ENCODE measurements at places on chromosomes 5 and 9. TPM values are rescaled to one million over a fixed set of nuclear protein-coding genes. Genes with fewer than 3 reads are reported as not detected.

Gene FBP2
- not detected for total RNA-seq

Gene GABRA1
- not detected for total RNA-seq

Gene SREK1
- 75.3 TPM for total RNA-seq

Gene PCDHB7
- total RNA-seq = 0.57 TPM

Gene CCDC69
- total RNA-seq = 3.3 TPM

Gene POLR3G
- 14.0 TPM for total RNA-seq

Gene SCGB3A2
- total RNA-seq = not detected

Gene SLC34A1
- not detected for total RNA-seq

Gene PTGDS
- total RNA-seq = not detected

Gene SLC45A2
- 0.10 TPM for total RNA-seq

Gene SPEF2
- total RNA-seq = 0.98 TPM

Gene PAEP
- total RNA-seq = not detected

Gene SPATA31D4
- total RNA-seq = not detected

Gene PHF2
- 14.9 TPM for total RNA-seq

Gene NOXA1
- total RNA-seq = 2.0 TPM

Gene PROB1
- total RNA-seq = 7.2 TPM

Gene WWC1
- total RNA-seq = not detected

Gene F12
- 0.57 TPM for total RNA-seq

Gene MCIDAS
- not detected for total RNA-seq

Gene LCN9
- not detected for total RNA-seq

Gene GRIN3A
- not detected for total RNA-seq

Gene SEMA4D
- total RNA-seq = 6.9 TPM

Gene SV2C
- not detected for total RNA-seq

Gene MYORG
- total RNA-seq = 3.6 TPM

Gene GLRA1
- total RNA-seq = not detected

Gene PCDHA2
- not detected for total RNA-seq

Gene TLE1
- total RNA-seq = 85.6 TPM

Gene DNAJB5
- total RNA-seq = 6.0 TPM

Gene SLC36A3
- not detected for total RNA-seq

Gene RNF180
- 13.1 TPM for total RNA-seq

Gene CTSV
- total RNA-seq = 0.67 TPM

Gene GAPT
- not detected for total RNA-seq

Gene CEL
- under 0.01 TPM for total RNA-seq

Gene PDZD2
- 3.9 TPM for total RNA-seq

Gene CYSRT1
- 0.65 TPM for total RNA-seq

Gene CATSPER3
- under 0.01 TPM for total RNA-seq

Gene SLC38A9
- total RNA-seq = 34.3 TPM

Gene C9
- total RNA-seq = not detected

Gene PTPN3
- total RNA-seq = 0.19 TPM

Gene PCDHA1
- total RNA-seq = not detected

Gene SLC35D2
- total RNA-seq = 22.4 TPM

Gene ISL1
- not detected for total RNA-seq

Gene IRGM
- total RNA-seq = not detected

Gene PHPT1
- 106 TPM for total RNA-seq

Gene ASTN2
- 2.0 TPM for total RNA-seq

Gene ENC1
- 119 TPM for total RNA-seq

Gene MEF2C
- 88.1 TPM for total RNA-seq

Gene OBP2B
- total RNA-seq = not detected

Gene IFNA14
- not detected for total RNA-seq

Gene IL33
- total RNA-seq = 12.7 TPM

Gene PLEKHG4B
- total RNA-seq = not detected

Gene CYSTM1
- 30.7 TPM for total RNA-seq

Gene PRSS3
- 14.1 TPM for total RNA-seq

Gene PTBP3
- 79.8 TPM for total RNA-seq
